Fibroblast of the aortic adventitia (primary cell): ENCODE measurements at places on chromosomes 3 and 15.

DNA sequence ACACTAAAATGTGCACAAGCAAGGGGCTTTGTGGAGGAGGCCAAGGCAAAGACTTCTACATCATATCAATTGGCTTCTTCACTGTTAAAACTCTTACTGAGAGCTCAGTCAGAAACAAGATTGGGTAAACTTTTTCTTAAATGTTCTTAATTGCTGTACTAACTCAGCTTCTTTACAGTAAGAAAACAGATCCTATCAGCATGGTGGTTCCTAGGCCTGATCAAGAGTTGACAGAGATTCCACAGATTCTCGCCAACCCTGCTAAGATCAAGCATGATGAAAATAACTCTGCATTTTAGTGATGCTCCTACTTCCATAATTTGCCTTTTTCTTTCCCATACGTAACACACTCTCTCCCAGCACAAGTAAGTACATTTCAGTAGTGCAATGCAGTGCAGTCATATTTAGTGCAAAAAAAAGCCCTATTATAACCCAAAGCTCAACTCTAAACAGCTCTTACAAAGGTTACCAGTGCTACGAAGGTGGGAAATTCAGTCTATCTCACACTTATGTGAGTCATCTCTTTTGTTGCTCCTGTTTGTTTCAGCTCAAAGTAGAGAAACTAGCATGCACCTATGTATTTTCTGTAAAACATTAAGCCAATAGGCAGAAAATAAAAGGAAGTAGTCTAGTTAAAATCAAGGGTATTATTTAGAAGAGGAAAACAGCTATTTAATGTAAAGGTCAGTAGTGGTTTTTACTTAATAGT, 29.9 kb downstream of the TIGIT start:
- no peak for DNase-seq

- DNase-seq = no peak
Observed at GRCh38 chr15:75446151-75446550, 5.3 kb downstream of the SIN3A start.

DNA sequence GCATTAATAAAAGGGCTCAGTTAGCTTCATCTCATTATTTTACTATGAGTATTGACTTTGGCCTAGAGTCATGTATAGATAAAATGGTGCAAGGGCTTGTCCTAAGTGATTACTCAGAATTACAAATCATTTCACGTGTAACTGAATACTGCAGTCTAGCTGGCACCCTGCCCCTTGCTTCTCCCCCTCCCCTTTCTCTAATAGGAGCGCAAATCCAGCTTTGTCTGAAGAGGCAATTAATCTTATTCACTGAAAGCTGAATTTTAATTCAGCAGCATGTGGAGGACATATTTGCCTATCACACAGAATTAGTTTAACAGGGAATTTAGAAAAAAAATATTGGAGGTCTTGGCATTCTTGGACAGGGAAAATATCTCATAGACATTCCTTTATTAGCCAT, 412.1 kb upstream of the DPH6 start:
- peak; percentile 56 for DNase-seq

GRCh38 chr3:42013691-42014457, 52.0 kb upstream of the ULK4 start:
- no peak for DNase-seq

DNA sequence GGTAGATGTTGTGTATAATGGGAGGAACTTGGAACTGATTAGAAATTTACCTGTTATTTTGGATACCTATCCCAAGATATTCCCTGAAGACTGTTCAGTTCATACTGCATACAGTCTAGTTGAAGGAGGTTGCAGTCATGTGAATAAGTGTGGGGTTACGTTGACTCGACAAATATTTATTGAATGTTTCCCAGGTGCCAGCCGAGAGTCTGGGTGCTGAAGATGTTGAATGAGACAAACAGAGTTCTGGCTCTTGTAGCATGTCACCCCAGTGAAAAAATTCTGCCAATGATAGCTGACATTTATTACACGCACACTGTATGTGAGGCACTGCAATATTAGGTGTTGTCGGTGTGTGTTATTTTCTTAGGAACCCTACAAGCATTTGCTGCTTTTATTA, 176.0 kb downstream of the KCNMB2 start:
- DNase-seq = no peak
